GDM1 (cell line): ENCODE measurements at places on chromosomes 1 and 21.

GRCh38 chr1:154270833-154271232, 1.6 kb upstream of the HAX1 start:
- DNase-seq, result no peak

- DNase-seq, result peak; percentile 65
These were observed 30.9 kb downstream of the PRDM2 start for GRCh38 chr1:13730751-13731482.

GRCh38 chr21:16969636-16970035, 543.2 kb upstream of the CXADR start:
- DNase-seq, result no peak

DNA sequence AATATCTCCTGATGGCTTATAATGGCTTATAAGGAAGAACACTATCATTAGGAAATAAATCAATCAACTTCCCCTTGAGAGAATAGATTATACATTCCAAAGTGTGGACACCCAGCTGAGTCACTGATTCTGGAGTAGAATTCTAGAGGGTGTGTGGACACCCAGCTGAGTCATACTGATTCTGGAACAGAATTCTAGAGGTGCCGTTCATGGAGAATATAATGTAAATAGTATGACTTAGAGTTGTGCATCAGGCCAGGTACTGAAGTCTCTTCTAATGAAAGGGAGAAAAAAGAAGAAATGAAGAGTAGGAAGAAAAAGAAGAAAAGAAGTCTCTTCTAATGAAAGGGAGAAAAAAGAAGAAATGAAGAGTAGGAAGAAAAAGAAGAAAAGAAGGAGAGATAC, 2.4 kb upstream of the USP33 start:
- DNase-seq, result no peak

GRCh38 chr1:63408331-63408730, 40.9 kb downstream of the ALG6 start:
- no peak for DNase-seq

- no peak for DNase-seq
These were observed 139.9 kb downstream of the DHRS3 start for GRCh38 chr1:12477936-12478611.

- no peak for DNase-seq
These were observed 25.0 kb downstream of the SDC3 start for GRCh38 chr1:30883389-30884172.

DNA sequence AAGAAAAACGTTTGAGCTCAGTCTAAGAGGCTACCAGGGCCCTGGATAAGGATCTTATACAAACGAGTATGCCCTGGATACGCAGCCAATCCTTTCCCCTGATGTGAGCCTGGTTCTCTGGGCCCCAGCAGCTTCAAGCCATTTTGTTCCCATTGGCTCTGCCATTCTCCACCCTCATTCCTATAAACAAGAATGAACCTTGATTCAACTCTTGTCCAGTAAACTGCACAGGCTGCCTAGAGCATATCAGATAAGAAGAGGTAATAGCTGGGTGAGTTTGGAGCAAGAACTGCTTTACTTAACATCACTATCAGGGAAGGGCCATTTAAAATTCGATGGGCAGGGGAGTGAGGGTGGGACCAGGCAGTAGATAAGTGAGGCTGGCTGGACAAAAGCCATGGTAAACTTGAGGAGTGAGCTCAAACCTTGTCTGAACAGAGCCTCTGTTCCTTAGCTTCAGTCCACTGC, 11.3 kb downstream of the BTG2 start:
- DNase-seq, result no peak

- no peak for DNase-seq
These were observed 71.9 kb downstream of the KLHDC7A start for GRCh38 chr1:18552631-18553030.

DNA sequence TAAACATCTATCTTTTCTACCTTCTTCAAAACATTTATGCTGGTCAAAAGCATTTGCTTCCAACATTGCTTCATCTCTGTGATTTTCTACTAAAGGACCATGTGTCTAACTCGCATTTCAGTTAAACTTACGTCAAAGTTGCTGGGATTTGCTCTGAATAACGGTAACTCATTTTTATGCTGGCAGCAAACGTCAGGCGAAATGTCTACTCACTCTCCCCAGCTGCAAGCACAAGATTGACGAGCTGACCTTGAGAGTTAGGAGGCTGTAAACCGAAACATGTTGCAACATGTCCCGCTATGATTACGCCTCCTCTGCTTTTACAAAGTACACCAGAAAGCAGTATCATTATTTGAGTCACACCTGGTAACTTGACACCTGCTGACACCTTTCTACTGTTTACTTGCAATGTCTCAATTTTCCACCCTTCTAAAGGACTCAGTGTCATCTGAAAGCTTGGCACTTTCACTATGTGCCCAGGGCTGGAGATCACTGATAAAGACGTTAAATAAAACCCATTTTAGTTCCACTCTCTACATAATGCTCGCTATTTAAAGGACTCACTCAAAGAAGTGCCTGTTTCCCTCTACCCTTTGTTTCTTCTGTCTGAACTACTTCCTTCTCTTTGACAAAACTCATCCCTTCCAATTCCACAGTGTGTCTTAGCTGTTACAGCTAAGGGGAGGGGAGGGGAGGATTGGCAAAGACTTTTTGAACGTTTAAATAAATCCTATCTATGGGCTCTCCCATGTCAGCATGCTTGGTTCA, 111.9 kb downstream of the PTPN14 start:
- peak; percentile 44 for DNase-seq

DNA sequence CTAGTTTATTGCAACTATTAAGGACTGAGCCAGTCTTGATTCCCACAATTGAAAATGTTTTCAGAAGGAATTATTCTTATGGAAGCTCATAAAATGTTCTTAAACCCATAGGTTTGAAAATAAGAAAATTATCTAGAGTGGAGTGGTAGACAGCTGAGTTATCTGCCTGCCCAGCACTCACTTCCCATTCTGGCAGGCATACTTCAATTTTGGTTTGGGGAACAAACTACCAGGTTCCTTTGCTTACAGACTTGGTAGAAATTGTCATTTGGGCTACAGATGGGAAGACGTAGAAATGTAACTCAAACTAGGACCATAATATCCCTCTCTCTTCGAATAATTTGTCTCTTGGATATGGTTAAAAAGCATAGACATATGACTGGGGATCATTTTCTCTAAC, 18.4 kb downstream of the JUN start:
- DNase-seq, result no peak

- DNase-seq, result no peak
These were observed 67.1 kb downstream of the MAN1C1 start for GRCh38 chr1:25683731-25684130.

DNA sequence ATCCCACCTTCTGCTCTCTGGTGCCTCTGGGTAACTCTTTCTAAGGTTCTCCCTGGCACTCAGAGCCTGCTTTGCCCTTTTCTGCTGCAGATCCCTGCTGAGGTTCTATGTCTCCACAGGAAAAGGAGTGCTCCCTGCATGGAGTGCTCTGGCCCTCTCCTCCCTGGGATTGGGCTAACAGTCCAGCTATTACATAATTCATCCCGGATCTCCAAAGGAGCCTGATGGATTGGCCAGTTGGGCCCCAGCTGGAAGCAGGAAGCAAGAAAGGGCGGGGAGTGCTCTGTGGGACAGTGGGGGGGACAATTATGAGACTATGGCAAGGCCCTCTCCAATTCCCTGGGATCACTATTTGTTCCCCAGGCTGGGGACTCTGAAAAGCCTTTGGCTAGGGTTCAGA, 51.9 kb upstream of the GOLT1A start:
- no peak for DNase-seq

DNA sequence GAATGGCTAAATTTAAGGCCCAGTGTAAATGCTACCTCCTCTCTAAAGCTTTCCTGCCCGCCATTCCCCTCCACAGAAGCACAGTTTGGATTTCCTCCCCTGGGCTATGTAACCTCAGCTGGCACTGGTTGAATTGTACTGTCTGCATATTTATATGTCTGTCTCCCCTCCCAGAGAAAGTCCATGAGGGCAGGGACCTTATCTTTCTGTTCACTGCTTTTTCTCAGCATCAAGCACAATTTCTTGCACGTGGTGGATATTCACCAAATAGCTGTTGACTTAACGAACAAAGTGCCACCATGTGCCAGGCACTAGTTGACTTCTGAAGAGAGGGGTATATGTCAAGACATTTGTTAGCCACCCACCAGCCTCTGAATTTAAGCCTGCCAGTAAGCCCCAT, 9.5 kb upstream of the PDIK1L start:
- DNase-seq, result no peak

GRCh38 chr21:16113052-16113715, 383.4 kb downstream of the USP25 start:
- DNase-seq, result no peak

DNA sequence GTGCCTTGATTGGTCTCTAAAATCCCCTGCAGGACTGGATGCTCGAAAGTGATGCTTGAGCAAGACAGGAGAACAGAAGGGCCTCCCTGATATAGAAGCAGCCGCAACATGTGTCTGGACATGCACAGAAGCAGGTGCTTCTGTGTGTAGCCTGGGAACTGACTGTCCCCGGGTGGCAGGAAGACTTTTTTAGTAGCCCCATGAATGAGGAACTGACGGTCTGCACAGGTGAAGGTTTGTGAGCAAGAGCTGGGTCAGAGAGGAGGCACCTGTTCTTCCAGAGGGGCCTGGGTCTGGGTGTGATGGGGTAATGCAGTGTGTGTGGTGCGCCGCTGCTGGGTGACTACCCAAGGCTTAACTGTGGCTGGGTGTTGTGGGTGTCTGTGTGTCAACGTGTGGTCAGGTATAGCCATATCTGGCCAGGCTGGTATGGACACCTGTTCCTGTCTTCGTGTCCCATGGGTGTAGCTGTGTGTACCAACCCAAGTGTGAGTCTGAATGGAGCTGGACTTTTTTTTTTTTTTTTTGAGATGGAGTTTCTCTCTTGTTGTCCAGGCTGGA, 39.1 kb upstream of the FOXO6 start:
- no peak for DNase-seq

GRCh38 chr1:37574834-37575480, 18.2 kb downstream of the DNALI1 start:
- DNase-seq, result no peak

DNA sequence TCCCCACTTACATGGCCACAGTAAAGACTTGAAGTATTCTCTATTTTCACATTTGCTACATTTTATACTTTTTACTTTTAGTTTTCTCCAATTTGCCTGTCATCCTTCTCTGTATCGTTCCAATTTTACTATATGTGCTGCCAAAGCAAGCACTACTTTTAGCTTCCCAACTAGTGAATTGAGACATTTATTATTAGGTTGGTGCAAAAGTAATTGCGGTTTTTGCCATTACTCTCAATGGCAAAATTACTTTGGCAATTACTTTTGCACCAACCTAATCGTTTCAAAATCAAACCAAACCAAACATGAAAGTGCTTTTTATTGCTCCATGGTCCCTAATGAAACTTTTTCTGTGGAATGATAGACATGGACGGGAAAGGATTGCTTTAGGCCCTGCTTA, 56.6 kb upstream of the ATF3 start:
- no peak for DNase-seq

DNA sequence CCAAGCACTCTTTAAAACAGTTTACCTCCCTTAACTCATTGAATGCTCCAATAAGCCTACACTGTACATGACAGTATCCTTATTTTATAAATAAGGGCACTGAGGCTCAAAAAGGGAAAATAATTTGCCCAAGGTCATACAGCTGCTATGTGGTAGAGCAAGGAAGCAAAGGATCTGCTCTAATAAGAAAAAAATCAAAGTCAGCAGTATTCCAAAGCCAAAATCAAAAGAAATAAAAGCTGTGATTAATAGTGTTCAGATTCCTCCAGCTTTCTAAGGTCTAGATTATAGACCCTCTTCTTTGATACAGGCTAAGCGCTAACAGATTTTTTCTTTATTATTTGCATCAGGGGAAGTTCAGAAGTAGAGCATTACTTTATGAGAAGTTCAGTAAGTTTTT, 39.3 kb downstream of the IL12RB2 start:
- DNase-seq, result no peak

GRCh38 chr1:213439703-213440102, 388.7 kb downstream of the RPS6KC1 start:
- DNase-seq, result no peak

GRCh38 chr1:8386247-8386646, 68.3 kb downstream of the SLC45A1 start:
- DNase-seq, result no peak

DNA sequence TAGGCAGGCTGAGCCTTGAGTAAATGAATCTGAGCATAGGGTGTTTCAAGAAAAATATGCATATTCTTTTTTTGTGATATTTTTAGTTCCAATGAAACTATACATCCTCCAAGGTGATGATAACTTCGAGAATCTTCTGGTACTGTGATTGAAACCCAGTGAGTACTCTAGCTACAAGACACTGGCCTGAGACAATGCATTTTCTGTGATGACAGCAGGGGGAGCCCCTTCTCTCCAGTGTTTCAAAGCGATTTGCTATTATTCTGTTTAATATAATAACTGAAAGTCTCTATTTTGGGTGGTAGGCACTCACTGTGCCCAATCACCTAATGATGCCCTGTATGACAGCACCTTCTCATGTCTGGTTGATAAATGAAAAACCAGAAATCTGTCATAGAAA, 12.1 kb downstream of the IRF2BP2 start:
- DNase-seq, result peak; percentile 49

- DNase-seq, result no peak
These were observed 26.7 kb downstream of the HMGN2 start for GRCh38 chr1:26498894-26499293.

DNA sequence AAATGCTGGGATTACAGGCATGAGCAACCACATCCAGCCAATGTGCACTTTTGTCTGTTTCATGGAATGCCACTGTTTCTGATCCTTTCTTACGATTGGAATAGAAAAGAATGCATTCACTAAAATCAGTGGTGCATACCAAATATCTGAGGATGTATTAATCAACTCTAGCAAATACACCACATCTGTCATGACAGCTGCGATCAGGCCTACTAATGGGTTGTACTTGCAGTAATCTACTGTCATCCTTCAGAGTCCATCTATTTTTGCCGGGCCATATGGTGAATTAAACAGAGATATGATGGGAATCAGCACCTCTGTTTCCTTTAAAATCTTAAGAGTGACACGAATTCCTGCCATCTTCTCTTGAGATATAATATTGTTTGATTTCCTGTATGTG, 8.5 kb upstream of the USP1 start:
- no peak for DNase-seq

GRCh38 chr1:14543191-14543840, 55.2 kb upstream of the KAZN start:
- DNase-seq, result no peak

DNA sequence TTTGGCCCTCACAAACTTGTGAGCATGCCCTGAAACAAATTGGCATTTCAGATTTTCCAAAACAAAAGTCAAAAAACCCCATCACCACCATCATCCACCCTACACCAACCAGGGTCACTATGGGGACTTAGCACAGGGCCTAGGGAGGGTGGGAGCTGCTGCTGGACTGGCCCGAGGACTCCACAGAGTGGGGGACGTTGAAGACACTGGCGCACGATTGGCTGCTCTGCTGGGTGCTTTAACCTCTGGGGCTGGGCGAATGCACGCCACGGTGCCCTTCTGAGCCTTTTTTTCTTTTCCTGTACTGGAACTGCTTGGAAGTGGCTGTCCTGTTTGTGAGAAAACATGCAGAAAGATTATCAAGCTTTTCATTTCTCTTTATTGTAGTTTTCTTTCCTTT, 92.8 kb downstream of the CD247 start:
- no peak for DNase-seq
